Stimulated activated CD4-positive, alpha-beta T cell treated with anti-CD3 and anti-CD28 coated beads, Interleukin-12 subunit alpha, Interleukin-12 subunit beta, amount 100 ng/mL, for 24 hours (primary cell): ENCODE measurements at places on chromosomes 13 and 19.

GRCh38 chr19:45507872-45508416 is 665 bp downstream of the VASP start:
- DNase-seq = no peak

GRCh38 chr19:12766051-12766521 is 9.3 kb downstream of the HOOK2 start:
- peak; percentile 69 for DNase-seq

DNA sequence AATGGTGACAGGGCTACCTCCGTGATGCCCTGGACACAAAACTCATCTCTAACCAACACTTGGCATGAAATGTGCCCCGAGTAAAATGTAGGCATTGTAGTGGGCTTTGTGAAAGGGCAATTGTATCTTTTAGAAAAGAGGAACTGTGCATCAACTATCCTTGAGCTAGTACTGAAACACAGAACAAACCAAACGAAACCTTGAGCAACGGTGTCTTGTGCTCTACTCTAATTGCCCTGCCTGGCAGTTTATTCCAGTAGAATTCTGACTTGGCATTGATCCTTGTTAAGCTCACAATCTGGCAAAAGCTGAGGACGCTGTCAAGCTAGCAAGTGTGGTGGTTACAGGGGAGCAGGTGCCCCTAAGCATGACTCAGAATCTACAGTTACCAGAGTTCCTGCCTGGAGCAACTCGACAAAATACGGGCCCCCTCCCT is 707.1 kb upstream of the SPRY2 start:
- DNase-seq = no peak

DNA sequence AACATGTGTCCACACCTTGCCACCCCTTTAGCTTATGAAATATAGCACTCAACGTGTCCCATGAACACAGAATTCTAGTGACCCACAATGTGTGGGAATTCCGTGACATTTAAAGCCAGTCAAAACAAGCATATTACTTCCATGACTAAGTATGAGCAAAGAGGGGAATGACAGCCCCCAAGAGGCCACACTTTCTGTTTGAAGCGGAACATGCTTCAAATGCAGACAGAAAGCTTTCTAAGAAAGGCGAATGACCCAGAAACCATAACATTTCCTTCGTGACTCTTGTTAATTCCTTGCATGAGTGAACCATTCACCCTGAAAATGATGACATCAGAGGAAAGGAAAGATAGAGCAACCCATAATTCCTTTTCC is 122.0 kb upstream of the FNDC3A start:
- no peak for DNase-seq

DNA sequence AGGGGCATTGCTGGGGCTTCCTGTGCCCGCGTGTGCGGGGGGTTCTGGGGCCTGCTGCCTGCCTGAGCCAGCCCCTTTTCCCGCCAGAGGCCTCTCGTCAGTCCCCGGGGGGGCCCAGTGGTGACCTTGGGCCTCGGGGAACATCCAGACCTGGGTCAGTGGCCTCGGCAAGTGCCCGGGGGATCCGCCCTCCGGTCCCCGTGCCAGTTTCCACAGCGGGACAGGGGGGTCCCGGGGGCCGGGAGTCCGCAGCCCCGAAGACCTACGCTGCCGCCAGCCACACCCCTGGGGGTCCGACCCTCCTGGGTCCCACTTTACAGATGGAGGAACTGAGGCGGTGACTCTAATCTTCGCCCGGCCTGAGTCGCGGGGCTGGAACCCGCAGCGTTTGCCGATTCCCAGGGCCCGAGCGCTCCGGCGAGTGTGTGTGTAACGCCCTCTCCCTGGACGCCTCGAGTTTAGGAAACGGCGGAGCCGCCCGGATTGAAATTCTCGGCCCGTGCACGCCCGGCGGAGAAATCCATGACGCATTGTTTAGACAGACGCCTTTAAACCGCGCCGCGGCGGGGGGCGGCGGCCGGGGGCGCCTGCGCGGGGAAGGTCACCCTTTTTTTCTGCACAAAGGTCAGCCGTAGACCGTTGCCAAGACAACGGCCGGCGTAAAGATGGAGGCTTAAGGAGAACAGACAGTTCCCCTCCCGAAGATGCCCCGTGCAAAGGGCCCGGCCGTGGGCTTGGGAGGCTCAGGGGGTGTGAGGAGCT is 39.3 kb downstream of the EFNA2 start:
- DNase-seq = peak; percentile 4

DNA sequence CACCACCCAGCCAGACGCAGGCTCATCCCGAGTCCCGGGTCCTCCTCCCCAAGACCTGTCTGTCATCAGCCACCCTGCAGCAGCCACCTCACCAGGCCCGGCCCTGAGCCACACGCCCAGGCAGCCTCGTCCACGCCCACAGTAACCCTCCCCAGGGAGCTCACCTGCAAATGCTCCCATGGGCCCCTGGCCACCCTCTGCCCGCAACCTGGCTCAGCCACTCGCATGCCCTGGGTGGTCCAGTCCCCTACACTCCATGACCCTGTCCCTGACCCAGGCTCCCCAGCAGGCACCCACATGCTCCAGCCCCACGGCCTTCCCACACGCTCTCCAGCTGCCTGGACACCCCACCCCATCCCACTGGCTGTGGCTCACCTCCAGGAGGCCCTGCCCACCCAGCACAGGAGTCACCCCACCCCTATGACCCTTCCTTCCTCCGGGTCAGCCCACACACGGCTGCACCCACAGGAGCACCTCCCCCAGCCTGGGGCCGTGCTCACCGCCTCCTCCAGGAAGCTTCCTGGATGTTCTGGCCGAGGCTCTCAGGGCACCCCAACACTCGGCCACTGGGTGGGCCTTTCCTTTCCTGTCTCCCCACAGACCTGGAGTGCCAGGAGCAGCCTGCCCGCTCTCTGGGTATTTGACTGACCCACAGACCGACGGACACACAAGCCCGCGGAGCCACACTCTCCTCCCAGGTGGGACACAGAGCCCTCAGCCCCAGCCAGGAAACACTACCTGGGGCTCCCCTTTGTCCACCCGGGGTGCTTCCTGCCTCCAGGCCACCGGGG is 3.6 kb downstream of the TMEM259 start:
- DNase-seq = no peak

DNA sequence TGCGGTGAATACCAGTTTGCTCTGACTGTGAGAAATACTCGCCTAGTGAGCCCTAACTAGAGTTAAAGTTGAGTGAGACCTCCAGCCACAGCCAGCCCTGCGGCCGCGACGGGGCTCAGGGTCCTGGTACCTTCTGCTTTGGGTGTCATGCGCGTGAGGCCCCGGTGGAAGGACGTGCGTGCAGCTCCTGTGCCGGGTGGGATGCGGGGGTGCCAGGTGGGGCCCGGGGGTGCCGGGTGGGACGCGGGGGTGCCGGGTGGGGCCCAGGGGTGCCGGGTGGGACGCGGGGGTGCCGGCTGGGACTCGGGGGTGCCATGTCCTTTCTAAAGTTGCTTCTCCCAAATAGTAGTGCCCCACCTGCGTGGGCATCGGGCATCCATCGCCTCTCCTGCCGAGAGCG is 8.5 kb upstream of the TMPRSS9 start:
- no peak for DNase-seq

DNA sequence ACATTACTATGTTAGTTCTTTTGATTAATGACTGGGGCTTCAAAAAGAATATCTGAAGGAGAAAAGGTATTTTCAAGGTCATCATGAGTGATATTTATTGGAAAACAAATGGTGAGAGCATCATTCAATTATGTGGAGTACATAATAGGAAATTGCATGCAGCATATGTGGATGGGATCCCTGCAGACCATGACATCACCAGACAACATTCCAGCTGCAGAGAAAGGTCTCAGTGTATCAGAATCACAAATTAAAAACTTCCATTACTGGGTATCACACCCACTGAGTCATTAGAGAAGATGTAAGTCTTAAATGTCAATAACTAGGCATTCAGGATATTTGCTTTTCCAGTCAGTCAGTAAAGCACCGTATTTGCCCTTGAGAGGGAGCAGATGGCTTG is 574.4 kb upstream of the SLC10A2 start:
- DNase-seq = no peak

DNA sequence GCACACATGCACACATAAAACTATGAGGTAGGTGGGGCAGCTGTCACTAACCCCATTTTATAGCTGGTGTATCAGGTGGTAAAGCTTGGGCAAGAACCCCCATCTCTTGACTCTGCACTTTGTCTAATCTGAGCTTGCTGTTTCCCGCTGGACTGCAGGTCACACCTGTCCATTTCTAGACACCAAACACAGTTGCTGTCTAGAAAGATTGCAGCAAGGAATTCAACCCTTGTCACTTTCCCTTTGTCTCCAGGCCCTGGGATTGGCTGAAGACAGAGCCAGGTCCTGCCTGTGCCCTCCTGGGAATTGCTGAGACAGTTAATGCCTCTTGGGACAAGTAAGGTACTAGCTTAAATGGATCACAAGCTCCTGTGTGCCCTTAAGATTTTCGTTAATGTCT is 83.8 kb downstream of the RNASEH2B start:
- DNase-seq = no peak

- no peak for DNase-seq
Measured at GRCh38 chr13:32384702-32385101, 43.2 kb downstream of the N4BP2L1 start.

GRCh38 chr13:108850691-108851090 is 221.3 kb downstream of the MYO16 start:
- DNase-seq = no peak

- no peak for DNase-seq
Measured at GRCh38 chr13:39201180-39201579, 162.9 kb downstream of the NHLRC3 start.

DNA sequence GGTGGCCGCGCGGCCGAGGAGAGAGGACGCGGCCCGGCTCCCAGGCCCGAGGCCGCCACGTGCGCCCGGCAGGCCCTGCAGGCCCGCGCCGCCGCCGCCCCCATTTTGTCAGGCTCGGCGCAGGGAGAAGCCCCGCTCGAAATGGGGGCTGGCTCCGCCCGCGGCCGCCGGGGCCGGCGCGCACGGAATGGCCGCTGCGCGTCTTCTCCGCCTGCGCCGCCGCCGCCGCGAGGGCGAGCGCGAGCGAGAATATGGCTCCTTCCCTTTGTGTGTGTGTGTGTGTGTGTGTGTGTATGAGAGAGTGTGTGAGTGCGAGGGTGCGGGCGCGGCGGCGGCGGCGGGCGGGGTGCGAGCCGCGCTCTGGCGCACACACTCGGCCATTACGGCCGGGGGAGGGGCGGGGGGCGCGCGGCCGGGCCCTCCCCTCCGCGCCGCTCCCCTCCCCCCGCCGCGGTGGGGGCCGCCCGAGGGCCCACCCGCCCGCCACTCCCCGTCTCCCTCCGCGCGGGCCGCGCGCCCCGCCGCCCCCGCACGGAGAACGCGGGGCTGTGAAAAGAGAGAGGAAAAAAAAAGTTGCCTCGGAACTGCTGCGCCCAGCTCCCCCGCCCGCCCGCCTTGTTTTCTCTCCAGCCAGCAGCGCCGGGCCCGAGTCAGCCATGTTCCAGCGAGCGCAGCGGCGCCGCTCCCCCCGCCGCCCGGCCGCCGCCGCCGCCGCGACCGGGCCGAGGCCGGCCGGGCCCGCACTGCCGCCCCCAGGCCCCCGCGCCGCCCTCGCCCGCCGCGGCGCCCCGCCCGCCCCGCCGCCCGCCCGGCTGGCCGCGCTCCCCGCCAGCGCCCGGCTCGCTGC is 1.0 kb downstream of the HMGB1 start:
- peak; percentile 61 for DNase-seq

GRCh38 chr13:104779311-104779993 is 1713.2 kb upstream of the SLC10A2 start:
- DNase-seq = no peak

DNA sequence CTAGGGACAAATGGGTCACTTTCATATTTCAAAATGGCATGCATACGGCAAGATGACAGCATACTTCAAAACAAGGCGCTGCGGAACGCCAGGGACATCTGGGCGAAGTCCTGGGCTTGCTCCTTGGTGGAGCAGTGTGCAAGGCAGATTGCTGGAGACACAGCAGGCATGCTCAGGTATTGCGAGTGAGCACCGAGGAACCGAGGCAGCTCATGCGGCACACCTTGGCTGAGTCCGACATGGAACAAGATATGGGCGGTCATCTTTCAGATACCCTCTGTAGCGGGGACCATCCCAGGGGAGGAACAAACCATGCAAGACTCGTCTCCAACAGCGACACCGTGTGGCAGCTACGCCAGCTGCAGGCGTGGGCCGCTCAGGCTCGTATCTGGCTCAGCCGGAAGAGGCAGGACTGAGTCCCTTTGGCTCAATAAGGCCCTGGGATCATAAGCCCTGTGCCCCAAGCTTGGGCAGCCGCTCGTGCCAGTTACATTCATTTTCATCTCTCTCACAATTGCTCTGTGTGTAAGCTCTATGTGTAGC is 112.4 kb downstream of the NUFIP1 start:
- no peak for DNase-seq

DNA sequence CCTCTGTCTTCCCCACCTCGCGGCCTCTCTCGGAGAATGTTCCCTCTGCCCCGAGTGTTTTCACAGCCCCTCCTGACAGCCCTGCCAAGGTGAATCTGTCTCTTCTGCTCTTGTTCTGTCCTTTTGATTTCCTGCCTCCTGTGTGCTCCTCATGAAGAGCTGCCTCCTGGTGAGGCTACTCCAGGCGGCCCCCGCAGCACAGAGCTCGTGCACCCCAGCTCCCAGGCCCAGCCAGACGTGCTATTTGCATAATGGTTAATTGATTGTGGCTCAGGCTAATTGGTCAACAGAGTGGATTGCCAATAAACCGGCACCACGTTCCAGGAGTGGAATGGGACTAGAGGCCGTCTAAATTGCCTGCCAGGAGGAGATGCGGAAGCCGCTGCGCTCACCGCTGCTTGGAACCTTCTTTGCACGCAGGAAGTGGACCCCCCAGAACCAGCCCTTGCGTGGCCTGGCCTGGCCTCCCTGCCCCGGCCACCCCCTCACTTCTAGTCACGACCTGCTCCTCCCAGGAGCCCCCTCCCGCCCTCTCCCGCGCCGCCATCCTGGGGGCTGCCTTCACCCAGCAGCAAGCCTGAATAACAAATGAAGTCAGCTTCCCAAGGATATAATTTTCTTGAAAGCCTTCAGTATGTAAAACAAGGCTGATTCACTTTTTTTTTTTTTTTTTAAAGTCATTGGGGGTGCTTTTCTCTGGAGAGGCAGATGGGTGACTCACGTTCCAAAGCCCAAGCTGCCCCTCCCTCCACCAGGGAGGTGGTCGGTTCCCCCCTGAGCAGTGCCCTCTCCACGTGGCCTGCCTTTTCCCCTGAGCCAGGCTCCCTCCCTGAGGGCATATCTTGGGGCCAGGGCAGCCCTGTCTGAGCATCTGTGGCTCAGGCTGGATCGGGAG is 144.0 kb downstream of the KDM4B start:
- no peak for DNase-seq

GRCh38 chr13:99290894-99291293 is 16.3 kb downstream of the GPR183 start:
- no peak for DNase-seq

DNA sequence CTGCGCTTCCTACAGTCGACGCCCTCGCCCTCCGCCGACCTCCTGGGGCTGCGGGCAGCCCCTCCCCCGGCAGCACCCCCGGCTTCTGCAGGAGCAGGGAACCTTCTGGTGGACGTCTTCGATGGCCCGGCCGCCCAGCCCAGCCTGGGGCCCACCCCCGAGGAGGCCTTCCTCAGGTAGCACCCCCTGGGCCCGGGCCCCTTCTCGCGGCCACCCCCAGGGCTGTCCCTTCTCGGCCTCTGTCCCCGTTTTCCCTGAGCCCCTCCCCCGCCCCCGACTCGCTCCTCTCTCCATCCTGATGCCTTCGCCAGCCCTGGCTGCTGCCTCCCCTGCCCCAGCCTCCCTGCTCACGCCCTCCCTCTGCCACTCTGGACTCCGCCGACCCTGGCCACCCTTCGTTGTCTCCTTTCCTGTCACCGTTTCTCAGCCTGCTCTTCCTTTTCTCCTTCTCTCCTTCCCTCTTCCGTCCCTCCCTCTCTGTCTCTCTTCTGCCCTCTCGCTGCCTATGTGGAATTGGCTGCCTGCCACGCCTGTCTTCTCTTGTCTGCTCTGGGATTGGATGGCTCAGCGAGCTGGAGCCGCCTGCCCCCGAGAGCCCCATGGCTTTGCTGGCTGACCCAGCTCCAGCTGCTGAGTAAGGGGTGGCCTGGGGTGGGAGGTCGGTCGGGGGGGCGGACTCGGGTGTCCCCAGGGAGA is 11.0 kb downstream of the FUZ start:
- DNase-seq = no peak
